ENCODE measurements at places on chromosomes 4 and X. TPM values are rescaled to one million over a fixed set of nuclear protein-coding genes. Genes with fewer than 3 reads are reported as not detected.

NAP1L2 gene
- 0.63 TPM for polyA plus RNA-seq

XPNPEP2 gene
- polyA plus RNA-seq: 0.48 TPM

KLHL15 gene
- polyA plus RNA-seq: 1.5 TPM

TCEAL8 gene
- 122 TPM for polyA plus RNA-seq

PNMA6A gene
- polyA plus RNA-seq: not detected

ZNF711 gene
- polyA plus RNA-seq: 0.64 TPM

UCHL1 gene
- polyA plus RNA-seq: not detected

CT45A2 gene
- polyA plus RNA-seq: not detected

RNF175 gene
- 0.24 TPM for polyA plus RNA-seq

RHOH gene
- polyA plus RNA-seq: 266 TPM

- no peaks in the 10 kb centered on the region for H3K4me1 ChIP-seq
- DNase-seq: no peak
- H3K4me3 ChIP-seq: no peak overlapping the region
- H3K27ac ChIP-seq: no peak overlapping the region
Measured at GRCh38 chr4:69073375-69073774, 22.9 kb upstream of the UGT2B7 start.

DNA sequence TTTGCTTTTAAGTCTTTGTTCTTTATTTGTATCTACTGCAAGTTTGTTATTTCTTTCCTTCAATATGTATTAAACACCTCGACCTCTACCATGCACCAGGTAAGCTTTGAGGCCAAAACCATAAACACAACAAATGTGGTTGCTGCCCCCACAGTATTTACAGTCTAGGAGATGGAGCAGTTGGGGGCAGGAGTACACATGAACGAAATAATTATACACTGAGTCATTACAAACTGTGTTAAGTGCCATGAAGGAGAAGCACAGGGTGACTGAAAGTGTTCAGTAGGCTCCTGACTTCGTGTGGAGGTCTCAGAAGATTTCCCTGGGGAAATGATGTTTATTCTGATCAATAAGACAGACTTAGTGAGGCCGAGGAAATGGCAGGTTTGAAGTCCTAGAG is 30.3 kb downstream of the SLC25A43 start:
- H3K4me3 ChIP-seq: no peak overlapping the region
- no peaks in the 10 kb centered on the region for H3K36me3 ChIP-seq
- no peaks in the 10 kb centered on the region for H3K27me3 ChIP-seq
- DNase-seq: no peak
- H3K27ac ChIP-seq: no peak overlapping the region

DNA sequence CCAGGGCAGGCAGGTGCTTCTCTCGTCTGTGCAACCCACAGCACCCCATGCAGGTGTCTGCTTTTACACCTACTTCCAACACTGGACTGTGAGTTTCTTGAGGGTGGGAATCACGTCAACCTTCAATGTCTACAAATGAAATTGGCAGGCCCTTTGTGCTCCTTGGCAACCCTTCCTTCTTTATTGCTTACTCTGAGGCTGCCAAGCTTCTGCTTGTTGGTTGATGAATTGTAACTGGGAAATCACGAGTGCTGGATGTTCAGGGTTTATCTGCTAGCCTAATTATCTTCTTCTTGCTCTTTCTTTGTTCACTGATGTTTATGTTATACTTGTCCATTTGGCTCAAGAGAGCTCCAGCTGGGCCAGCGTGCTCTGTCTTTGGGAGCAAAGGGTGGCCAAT is 2.5 kb upstream of the DGAT2L6 start:
- H3K27ac ChIP-seq: no peak overlapping the region
- H3K4me1 ChIP-seq: no peaks in the 10 kb centered on the region
- no peak overlapping the region for H3K4me3 ChIP-seq
- H3K27me3 ChIP-seq: no peaks in the 10 kb centered on the region

DNA sequence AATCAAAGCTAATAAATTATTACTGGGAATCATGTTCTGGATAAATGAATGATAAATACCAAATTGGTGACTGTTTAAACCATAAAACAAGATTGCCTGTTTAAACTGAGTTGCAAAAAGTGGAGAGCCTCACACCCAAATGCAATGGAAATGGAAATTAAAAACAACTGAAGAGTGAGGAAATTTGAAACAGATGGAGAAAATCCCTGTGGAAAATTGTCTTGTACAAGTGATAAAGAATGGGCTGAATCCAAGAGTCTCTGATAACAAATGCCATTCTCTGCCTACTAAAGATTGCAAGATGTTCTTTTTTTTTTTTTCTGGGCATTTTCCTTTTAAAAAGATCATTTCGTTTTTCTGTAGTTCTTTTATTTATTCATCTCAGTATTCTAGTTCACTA is 426.3 kb downstream of the NLGN4X start:
- H3K4me3 ChIP-seq: no peak overlapping the region
- H3K27me3 ChIP-seq: no peaks in the 10 kb centered on the region
- H3K36me3 ChIP-seq: no peaks in the 10 kb centered on the region

DNA sequence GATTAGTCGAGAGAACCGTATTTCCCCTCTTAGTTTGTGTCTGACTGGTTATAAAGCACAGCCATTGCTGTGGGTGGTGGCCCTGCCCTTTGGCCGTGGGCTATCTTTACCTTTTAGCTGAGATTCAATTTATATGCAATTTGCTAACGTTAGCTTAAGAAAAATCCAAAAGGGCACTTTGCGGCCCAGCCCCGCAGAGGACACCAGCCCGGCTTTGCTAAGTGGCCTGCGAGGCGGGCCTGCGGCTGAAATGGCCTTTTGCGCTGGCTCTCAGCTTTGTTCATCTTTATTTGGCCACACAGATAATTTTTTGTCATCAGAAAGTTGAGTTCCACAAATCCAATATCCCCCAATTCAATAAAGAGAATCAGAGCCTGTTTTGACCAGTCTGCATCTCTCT is 48.3 kb downstream of the CPZ start:
- H3K4me3 ChIP-seq: no peak overlapping the region
- H3K36me3 ChIP-seq: no peaks in the 10 kb centered on the region
- H3K27me3 ChIP-seq: no peaks in the 10 kb centered on the region
- no peak for DNase-seq
- no peak overlapping the region for H3K27ac ChIP-seq

GRCh38 chr4:74545448-74545847 is 100.5 kb downstream of the AREG start:
- H3K36me3 ChIP-seq: no peaks in the 10 kb centered on the region
- no peak for DNase-seq
- H3K27ac ChIP-seq: no peak overlapping the region
- no peaks in the 10 kb centered on the region for H3K27me3 ChIP-seq
- no peaks in the 10 kb centered on the region for H3K4me1 ChIP-seq
- H3K4me3 ChIP-seq: no peak overlapping the region

GRCh38 chr4:75718529-75718928 is 5.8 kb upstream of the USO1 start:
- no peak for DNase-seq
- H3K27ac ChIP-seq: no peak overlapping the region
- H3K36me3 ChIP-seq: no peaks in the 10 kb centered on the region
- no peak overlapping the region for H3K4me3 ChIP-seq

GRCh38 chr4:85607624-85608023 is 132.7 kb downstream of the ARHGAP24 start:
- no peaks in the 10 kb centered on the region for H3K4me1 ChIP-seq
- no peak overlapping the region for H3K4me3 ChIP-seq
- H3K27ac ChIP-seq: no peak overlapping the region
- no peak for DNase-seq
- no peaks in the 10 kb centered on the region for H3K27me3 ChIP-seq

GRCh38 chrX:136291824-136292223 is 8.9 kb upstream of the ADGRG4 start:
- H3K4me1 ChIP-seq: no peaks in the 10 kb centered on the region
- no peak overlapping the region for H3K4me3 ChIP-seq
- no peaks in the 10 kb centered on the region for H3K36me3 ChIP-seq
- H3K27ac ChIP-seq: no peak overlapping the region
- no peak for DNase-seq

- H3K27me3 ChIP-seq: no peaks in the 10 kb centered on the region
- H3K36me3 ChIP-seq: no peaks in the 10 kb centered on the region
- H3K27ac ChIP-seq: no peak overlapping the region
- no peaks in the 10 kb centered on the region for H3K4me1 ChIP-seq
Measured at GRCh38 chrX:30570505-30570904, 7.1 kb downstream of the TASL start.

DNA sequence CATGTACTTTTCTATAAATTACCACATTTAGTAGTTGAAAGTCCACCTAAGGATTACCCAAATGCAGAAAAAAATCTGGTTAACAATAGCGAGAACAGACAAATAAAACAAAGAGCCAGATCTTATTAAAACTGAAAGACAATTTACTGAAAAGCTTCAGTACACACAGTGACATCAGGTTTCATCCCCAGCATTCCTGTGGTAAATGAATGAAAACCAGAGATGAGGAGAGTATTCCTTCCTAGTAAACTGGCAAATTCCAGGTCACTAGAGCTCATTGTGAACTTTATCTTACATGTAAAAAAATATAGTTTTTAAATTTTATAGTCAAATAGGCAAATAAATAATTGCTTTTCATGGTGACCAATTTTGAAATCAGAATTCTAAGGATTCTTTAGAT is 1290.5 kb downstream of the ADGRL3 start:
- no peaks in the 10 kb centered on the region for H3K4me1 ChIP-seq
- H3K36me3 ChIP-seq: no peaks in the 10 kb centered on the region
- DNase-seq: no peak
- no peak overlapping the region for H3K4me3 ChIP-seq

GRCh38 chr4:21652508-21653231 is 295.9 kb downstream of the KCNIP4 start:
- no peaks in the 10 kb centered on the region for H3K36me3 ChIP-seq
- no peak overlapping the region for H3K27ac ChIP-seq
- H3K4me1 ChIP-seq: no peaks in the 10 kb centered on the region
- no peak overlapping the region for H3K4me3 ChIP-seq
- no peak for DNase-seq

DNA sequence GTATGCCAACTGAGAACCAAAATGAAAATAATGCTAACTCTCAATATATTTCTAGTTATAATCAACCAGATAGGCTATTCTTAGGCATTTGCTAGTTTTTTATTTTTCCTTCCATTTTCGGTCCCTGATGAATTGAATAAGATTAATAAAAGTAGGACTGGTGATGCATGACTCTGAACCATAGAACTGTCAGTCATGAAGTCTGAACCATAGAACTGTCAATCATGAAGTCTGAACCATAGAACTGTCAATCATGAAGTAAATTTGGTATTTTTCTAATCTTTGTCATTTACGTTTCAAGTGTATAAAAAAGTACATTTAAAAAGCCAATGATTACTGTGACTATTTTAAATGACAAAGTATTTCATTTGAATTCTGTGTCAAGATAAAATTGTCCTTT is 460.2 kb upstream of the NDST3 start:
- DNase-seq: no peak
- H3K4me3 ChIP-seq: no peak overlapping the region
- no peaks in the 10 kb centered on the region for H3K36me3 ChIP-seq
- H3K27me3 ChIP-seq: no peaks in the 10 kb centered on the region

GRCh38 chr4:113209652-113210320 is 160.3 kb downstream of the ANK2 start:
- no peaks in the 10 kb centered on the region for H3K4me1 ChIP-seq
- no peaks in the 10 kb centered on the region for H3K27me3 ChIP-seq
- no peak overlapping the region for H3K27ac ChIP-seq
- no peak for DNase-seq

DNA sequence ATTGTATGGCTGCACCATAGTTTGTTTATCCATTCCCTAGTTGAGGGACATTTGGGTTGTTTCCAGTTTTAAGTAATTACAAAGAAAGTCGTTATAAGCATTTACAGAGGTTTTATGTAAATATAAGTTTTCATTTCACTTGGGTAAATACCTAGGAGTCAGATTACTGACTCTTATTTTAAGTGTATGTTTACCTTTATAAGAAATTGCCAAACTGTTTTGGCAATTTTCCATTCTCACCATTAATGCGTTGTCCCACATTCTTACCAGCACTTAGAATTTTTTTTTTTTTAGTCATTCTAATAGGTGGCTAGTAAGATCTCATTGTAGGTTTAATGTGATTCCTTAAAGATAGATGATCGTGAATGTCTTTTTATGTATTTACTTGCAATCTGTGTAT is 121.5 kb upstream of the NR3C2 start:
- H3K27me3 ChIP-seq: no peaks in the 10 kb centered on the region
- H3K36me3 ChIP-seq: no peaks in the 10 kb centered on the region
- H3K4me1 ChIP-seq: no peaks in the 10 kb centered on the region
- DNase-seq: no peak

DNA sequence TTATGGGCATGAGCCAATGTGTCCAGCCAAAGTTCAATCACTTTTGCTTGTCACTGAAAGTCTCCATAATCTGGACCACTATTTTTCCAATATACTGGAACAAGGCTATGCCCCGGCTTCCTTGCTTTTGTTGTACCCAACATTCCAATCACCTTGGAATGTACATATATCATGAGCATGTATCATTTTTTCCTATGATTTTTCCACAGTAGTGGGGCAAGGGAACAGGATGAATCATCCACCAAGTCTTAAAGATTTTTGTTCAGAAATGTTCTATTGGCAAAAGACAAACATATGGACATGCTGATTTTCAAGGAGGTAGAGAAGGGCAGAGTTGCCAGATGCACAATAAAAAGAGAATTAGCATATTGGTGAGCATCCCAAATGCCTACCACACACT is 548.1 kb upstream of the INTU start:
- H3K4me1 ChIP-seq: no peaks in the 10 kb centered on the region
- DNase-seq: no peak
- H3K36me3 ChIP-seq: no peaks in the 10 kb centered on the region
- H3K27ac ChIP-seq: no peak overlapping the region

GRCh38 chr4:132026166-132026565 is 1122.9 kb upstream of the PCDH10 start:
- H3K27me3 ChIP-seq: no peaks in the 10 kb centered on the region
- no peaks in the 10 kb centered on the region for H3K4me1 ChIP-seq
- no peak overlapping the region for H3K27ac ChIP-seq
- H3K4me3 ChIP-seq: no peak overlapping the region

- H3K36me3 ChIP-seq: no peaks in the 10 kb centered on the region
- peak; percentile 7 for DNase-seq
Measured at GRCh38 chr4:7397206-7398103, 37.3 kb downstream of the PSAPL1 start.

- H3K4me3 ChIP-seq: peak overlapping the region; percentile 49
- no peaks in the 10 kb centered on the region for H3K27me3 ChIP-seq
- H3K27ac ChIP-seq: no peak overlapping the region
- H3K4me1 ChIP-seq: peaks cover 17% of the 10 kb centered on the region
Measured at GRCh38 chrX:74536832-74537371, 77.5 kb downstream of the RLIM start.

DNA sequence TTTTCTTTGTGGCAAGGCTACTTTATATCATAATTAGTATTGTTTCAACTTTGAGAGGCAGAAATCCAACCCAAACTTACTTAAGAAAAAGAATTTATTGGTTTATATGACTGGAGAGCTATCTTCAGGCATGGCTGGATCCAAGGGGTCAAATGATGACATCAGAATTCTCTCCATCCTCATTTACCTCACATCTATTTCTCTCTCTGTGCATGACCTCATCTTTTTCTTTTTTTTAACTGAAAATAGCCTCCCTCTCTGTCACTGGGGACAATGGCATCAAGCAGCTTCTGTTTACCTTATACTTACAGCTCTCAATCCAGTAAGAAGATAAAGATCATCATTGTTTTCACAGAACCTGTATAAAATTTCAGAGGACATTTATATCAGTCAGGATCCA is 12.0 kb upstream of the EXOC1L start:
- H3K4me3 ChIP-seq: no peak overlapping the region
- H3K27ac ChIP-seq: no peak overlapping the region
- DNase-seq: no peak
- no peaks in the 10 kb centered on the region for H3K27me3 ChIP-seq
- H3K36me3 ChIP-seq: no peaks in the 10 kb centered on the region
- H3K4me1 ChIP-seq: no peaks in the 10 kb centered on the region

GRCh38 chrX:155065035-155065734 is 5.8 kb downstream of the CMC4 start:
- no peak overlapping the region for H3K27ac ChIP-seq
- H3K4me1 ChIP-seq: peaks cover 15% of the 10 kb centered on the region
- H3K4me3 ChIP-seq: no peak overlapping the region
- no peaks in the 10 kb centered on the region for H3K27me3 ChIP-seq

Data from CD4-positive, alpha-beta memory T cell (primary cell).